ENCODE measurements at places on chromosomes 6 and 20. TPM values are rescaled to one million over a fixed set of nuclear protein-coding genes. Genes with fewer than 3 reads are reported as not detected.
A peak's percentile ranks its signal among the peaks of the same experiment; 100 is the strongest.

SRMS gene
- total RNA-seq: not detected

C20orf144 gene
- total RNA-seq: 0.14 TPM

- no peak overlapping the region for H3K4me3 ChIP-seq
- H3K4me1 ChIP-seq: peaks cover 9% of the 10 kb centered on the region
- H3K36me3 ChIP-seq: no peaks in the 10 kb centered on the region
These were observed 49.7 kb downstream of the SLC22A23 start for GRCh38 chr6:3406891-3407809.

DNA sequence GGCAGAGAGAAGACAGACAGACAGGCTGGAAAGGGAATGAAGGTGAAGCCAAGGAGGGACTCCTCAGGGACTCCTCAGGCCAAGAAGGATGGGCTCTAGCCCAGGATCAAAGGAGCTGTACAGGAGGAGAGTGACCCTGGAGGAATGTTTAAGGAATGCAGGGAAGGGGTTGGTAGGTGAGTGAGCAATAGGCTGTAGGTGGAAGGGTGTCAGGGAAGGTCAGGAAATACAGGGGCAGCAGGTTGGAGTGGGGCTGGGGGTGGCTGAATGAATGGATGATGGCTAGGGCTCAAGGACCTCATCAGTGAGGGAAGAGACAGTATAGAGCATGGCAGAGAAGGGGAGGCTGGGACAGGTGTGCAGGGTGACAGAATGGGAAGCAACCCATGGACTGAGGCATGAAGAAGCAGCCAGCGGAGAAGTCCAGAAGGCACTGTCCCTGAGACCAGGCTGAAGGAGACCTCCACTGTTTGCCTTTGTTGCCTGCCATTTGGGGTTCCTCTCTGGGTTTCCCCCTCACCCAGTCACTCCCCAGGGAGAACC lies 13.2 kb downstream of the SYNGAP1 start:
- no peaks in the 10 kb centered on the region for H3K27me3 ChIP-seq
- H3K27ac ChIP-seq: no peak overlapping the region
- no peak overlapping the region for H3K4me3 ChIP-seq
- H3K4me1 ChIP-seq: peaks cover 39% of the 10 kb centered on the region

GRCh38 chr20:25012616-25013189 lies 20.2 kb upstream of the APMAP start:
- H3K36me3 ChIP-seq: no peaks in the 10 kb centered on the region
- no peaks in the 10 kb centered on the region for H3K4me1 ChIP-seq
- no peaks in the 10 kb centered on the region for H3K27me3 ChIP-seq
- DNase-seq: no peak
- H3K4me3 ChIP-seq: no peak overlapping the region
- no peak overlapping the region for H3K27ac ChIP-seq

- no peaks in the 10 kb centered on the region for H3K36me3 ChIP-seq
- peak within 1 kb of the TSS; percentile 95 for H3K27ac ChIP-seq
- peak; percentile 74 for DNase-seq
- no peaks in the 10 kb centered on the region for H3K27me3 ChIP-seq
These were observed at the start of gene BLTP3A for GRCh38 chr6:34791701-34792604. Gene BLTP3A, plus strand, starts transcription at chr6:34792083. Its CDS starts 168 bp downstream, at chr6:34792251.

DNA sequence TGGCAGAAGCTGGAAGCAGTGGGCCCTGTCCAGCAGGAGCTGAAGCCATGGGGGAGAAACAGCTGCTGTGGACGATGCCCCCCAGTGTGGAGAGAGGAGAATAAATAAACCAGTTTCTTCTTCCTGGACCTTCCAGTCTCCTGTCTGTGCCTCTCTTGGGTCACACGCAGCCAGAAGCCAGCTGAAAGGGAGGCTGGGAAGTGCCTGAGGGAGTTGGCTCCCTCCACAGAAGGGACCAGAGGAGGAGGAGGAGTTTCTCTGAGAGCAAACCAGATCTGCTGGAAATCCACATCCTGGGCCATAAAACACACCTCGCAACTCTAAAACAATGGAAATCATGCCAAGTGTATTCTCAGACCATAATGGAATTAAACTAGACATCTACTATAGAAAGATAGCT lies 577.0 kb downstream of the CDH26 start:
- H3K4me1 ChIP-seq: no peaks in the 10 kb centered on the region
- DNase-seq: no peak
- H3K36me3 ChIP-seq: no peaks in the 10 kb centered on the region
- H3K27me3 ChIP-seq: no peaks in the 10 kb centered on the region
